DMS53 (cell line): ENCODE measurements at places on chromosomes 4 and X.

- DNase-seq, result peak; percentile 18
These were observed 13.6 kb upstream of the CXCL2 start for GRCh38 chr4:74112399-74113105.

- no peak for DNase-seq
These were observed 7.2 kb downstream of the SPATA18 start for GRCh38 chr4:52058275-52058674.

GRCh38 chr4:7254736-7255487, 62.6 kb downstream of the SORCS2 start:
- DNase-seq, result no peak

GRCh38 chr4:40865696-40866095, 115.9 kb downstream of the NSUN7 start:
- no peak for DNase-seq

DNA sequence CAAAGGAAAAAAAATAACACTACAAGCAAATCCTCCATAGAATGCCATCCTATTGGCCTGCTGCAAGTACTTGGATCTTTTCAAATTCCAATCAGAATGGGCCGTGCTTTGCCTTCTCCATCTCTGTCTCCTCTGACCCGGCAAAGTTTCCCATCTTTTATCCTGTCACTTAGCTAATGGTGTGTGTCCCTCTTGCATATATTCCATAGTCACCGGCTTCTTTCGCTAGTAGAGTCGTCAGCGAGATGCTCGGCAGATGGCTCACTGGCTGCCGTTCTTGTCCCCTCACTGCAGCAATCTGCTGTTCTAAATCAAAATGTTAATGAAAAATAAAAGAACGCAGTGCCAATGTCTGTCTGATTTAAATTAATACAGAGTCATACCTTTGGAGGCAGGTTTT, 22.1 kb downstream of the GRIA3 start:
- DNase-seq, result no peak
